NCI-H2171 treated with DMSO at 0.1 percent for 48 hours (cell line): ENCODE measurements at places on chromosomes 13 and 19.

DNA sequence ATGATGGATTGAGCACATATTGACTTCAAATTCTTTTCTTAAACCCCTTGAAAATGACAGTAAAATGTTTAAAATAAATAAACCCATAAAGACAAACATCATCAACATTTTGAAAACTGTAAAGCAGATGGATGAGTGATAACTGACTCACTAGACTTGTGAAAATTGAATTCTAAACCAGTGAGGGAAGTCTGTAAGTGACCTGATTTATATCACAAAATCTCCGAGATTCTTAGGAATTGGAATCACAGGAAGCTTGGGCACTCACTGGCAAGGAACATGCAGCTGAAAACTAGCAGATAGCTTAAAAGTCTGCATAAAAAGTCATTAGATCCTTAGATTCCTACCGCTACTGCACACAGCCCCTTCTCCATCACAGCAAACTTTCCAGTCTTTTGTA lies 51.3 kb upstream of the TSC22D1 start:
- DNase-seq: no peak

- no peak for DNase-seq
These were observed 769.1 kb downstream of the PCDH9 start for GRCh38 chr13:66461021-66461420.

GRCh38 chr19:29324291-29324680 lies 111.3 kb upstream of the UQCRFS1 start:
- no peak for DNase-seq

GRCh38 chr13:25172303-25172630 lies 179 bp upstream of the AMER2 start:
- no peak for DNase-seq

GRCh38 chr19:36152352-36153091 lies at the start of gene COX7A1:
Gene COX7A1, minus strand, starts transcription at chr19:36152447. Its CDS starts 40 bp downstream, at chr19:36152407.
- DNase-seq: no peak

- DNase-seq: no peak
These were observed 27.9 kb upstream of the IGFL1 start for GRCh38 chr19:46201454-46202310.

DNA sequence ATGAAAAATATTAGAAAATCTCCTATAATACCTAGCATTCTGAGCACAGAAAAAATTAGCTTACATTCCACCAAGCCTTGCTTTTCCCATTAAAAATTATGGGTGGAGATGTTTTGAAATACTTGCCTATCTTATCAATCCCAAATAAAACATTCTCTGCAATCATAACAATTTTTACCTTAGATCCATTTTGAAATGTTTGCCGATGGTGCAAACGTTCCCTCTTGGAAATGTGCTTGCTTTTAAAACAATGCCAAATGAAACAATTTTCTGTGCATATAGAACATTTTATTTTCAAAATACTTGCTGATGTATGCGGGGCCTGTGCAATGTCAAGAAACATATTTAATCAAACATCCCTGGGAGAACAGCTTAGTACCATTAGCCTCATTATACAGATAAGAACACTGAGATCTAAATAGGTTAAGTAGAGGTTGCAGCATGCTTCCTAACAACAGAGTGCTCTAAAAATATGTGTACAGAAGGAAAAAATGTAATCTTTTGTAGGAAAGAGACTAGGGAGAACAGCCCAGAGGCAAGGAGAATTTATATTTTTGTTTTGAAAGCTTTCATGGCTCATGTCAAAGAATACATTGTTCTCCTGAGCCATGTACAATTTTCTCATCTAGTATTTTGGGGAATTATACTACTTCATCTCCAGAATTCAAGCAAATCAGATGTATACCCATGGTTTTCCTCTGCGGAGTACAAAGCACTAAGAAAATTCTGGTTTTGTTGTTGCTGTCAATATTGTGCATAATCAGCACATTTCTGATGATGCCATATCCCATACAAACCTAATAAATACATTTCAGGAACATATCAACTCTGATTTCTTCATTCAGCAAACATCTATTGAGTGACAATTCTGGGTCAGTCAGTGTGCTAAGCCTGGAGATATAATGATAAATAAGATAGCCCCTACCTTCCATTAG lies 25.9 kb upstream of the FNDC3A start:
- no peak for DNase-seq

DNA sequence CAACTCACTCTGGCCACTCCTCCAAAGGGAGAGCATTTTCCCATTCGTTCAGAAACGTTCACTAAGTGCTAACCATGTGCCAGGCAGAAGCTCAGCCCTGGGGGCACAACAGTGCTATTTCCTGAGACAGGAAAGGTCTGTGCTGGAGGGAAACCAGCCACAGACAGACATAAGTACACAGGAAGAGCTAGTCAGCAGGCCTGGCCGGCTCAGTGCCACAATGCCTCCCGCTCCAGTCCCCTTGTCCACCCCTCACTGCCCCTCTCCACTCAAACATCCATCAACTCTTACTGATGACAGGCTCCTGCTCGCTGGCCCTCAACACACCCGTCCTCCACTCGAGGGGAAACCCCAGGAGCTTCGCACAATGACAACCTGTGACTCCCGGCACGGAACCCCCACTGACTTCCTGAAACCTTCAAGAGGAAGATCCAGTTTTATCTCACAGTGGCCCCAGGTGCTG lies 11.3 kb upstream of the PLA2G4C start:
- DNase-seq: no peak

GRCh38 chr13:46632176-46632575 lies 79.2 kb downstream of the LRCH1 start:
- DNase-seq: no peak

DNA sequence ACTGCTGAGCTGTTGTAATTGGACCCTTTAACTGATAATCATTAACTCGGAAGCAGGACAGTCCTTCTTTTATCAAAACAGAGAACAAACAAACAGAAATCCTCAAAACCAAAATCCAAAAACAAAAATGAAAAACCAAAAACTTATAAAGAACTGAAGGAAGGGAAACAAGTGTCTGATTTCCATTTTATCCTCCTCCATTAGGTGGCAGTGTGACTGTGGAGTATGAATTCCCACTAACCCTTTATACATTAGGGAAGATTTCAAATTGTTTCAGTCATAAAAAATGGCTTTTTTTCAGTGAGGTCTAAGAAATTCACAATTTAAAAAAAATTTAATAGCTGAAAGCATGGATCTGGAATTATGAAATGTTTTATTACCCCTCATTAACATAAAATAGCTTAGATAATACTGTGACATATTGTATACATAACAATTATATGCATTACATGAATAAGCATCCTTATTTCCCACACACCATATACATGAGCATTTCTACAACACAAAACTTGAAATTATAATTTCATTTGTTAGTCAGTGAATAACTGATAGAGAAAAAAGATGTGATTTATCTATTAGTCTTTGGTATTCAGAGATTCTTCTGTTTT lies 1074.3 kb upstream of the PCDH9 start:
- peak; percentile 21 for DNase-seq

- DNase-seq: no peak
These were observed 13.0 kb upstream of the SLC35E1 start for GRCh38 chr19:16585094-16585801.

GRCh38 chr13:29859971-29860370 lies 9.6 kb upstream of the UBL3 start:
- DNase-seq: no peak

DNA sequence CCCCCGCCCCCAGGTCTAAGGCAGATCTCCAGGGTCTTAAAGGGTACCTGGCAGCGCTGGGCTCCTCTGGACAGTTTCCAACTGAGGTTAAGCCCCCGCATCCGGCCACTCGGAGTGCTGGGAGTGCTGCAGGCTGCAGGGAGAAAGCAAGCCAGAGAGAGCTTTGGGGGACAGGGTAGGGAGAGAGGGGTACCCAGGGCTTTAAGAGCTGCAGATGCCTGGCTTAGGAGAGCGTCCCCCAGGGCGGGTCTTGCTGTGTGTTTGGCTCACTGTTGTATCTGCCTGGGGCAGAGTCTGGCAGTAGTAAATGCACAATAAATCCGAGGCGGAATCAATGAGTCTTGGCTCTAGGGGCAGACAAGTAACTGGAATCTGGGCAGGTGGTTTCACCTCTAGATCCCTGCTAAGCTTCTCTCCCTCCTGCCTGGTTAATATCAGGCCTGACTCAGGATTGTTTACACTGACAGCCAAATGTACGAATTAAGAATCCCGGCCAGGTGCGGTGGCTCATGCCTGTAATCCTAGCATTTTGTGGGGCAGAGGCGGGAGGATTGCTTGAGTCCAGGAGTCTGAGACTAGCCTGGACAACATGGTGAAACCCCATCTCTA lies 798 bp upstream of the COX6B2 start:
- DNase-seq: peak; percentile 25

- no peak for DNase-seq
These were observed 755 bp upstream of the RAB3A start for GRCh38 chr19:18204394-18205199.

DNA sequence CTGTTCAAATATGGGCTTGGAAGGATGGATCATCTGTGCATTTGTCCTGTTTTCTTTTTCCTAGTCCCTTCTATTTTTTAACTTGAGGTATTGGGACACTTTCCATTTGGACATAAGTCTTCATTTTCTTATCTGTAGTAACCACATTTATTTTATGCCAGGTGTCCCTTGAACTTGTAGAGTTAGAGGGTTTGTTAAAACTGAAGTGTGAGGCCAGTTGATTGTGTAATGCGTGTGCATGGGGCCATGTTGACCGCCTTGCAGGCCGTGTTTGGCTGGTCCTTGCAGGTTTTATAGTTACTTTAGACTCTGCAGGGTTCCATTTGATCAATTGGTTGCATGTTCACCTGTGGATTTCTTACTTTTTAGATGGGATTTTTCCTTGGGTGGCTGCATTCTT lies 21.0 kb downstream of the SAE1 start:
- DNase-seq: no peak

GRCh38 chr19:768424-768823 lies 17.5 kb downstream of the MISP start:
- DNase-seq: no peak

DNA sequence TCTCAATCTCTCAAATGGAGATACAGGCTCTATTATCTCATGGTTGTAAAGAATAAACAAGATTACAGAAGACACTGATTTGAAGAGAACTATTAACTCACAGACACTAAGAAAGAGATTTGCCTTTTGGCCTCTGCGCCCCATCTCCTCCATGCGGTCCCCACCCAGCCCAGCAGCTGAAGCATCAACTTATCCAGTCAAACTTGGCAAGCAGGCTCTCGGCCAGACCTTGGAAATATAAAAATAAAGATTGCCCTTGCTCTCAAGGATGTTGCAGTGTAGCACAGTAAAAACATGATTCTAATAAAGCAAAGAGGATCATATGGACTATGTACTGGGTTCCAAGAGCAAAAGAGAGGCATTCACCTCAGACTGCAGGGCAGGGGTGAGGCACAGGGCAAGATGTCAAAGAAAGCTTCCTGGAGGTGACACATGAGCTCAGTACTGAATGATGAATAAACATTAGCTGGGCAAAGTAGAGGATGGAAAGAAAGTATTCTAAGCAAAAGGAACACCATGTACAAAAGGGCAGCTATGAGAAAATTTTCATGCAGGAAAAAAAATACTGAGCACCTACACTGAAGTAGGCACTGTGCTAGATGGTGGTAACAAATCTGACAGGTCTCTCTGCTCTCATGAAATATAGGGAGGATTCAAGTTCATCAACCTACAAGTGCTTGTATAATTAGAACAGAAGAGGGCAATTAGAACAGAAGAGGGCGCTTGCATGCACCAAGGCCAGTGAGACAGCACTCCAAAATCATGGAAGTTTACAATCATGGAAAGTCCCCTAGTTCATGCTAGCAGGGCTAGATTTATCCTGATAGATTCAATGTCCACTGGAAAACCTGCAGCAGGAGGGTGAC lies 85.0 kb downstream of the SACS start:
- DNase-seq: no peak

GRCh38 chr13:112869202-112870050 lies 99.6 kb upstream of the MCF2L start:
- DNase-seq: no peak

DNA sequence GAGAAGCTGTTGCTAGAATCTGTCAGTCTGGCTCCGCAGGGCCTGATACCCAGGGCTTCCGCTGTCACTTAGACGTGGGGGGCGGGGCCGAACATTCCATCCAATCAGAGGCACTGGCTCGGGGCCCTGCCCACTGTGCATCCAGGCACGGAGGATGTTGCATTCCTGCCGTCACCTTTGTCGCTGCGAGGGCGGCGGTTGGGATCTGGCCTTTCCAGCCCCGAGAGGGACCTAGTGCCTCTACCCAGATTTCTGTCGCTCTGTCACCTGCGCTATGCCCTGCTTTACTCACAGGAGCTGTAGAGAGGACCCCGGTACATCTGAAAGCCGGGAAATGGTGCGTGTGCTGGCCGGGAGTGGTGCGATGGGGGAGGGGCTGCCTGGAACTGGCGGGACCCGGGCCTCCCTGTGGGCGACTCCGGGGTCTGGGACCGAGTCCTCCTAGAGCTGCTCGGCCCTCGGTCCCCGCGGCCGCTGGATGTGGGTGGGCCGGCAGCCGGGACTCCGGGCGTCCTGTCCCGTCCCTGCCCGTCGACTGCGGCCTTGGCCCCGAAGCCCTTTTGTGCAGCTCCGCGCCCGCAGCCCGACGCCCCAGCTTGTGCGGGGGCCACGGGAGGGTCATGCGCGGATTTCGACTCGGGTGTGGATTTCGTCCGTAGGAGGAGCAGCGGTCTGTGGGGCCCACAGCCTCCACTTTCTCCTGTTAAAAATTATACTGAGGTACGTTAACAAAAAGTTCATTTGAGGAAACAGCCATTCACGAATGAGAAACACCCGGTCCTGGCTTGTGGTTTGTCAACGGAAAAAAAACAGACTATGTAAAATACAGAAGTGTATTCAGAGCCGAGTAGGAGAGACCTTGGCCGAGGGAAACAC lies at the start of gene ZNF439:
ZNF439 (plus strand) TSS at position 133 of the 876 bp plus-strand sequence; CDS start at position 275, 142 bp downstream.
- peak; percentile 4 for DNase-seq

- DNase-seq: peak; percentile 5
These were observed 8.3 kb upstream of the CRX start for GRCh38 chr19:47813304-47813994.

- no peak for DNase-seq
These were observed 20.7 kb downstream of the GPR180 start for GRCh38 chr13:94622344-94622743.

GRCh38 chr13:65966991-65967451 lies 1263.1 kb downstream of the PCDH9 start:
- peak; percentile 66 for DNase-seq

DNA sequence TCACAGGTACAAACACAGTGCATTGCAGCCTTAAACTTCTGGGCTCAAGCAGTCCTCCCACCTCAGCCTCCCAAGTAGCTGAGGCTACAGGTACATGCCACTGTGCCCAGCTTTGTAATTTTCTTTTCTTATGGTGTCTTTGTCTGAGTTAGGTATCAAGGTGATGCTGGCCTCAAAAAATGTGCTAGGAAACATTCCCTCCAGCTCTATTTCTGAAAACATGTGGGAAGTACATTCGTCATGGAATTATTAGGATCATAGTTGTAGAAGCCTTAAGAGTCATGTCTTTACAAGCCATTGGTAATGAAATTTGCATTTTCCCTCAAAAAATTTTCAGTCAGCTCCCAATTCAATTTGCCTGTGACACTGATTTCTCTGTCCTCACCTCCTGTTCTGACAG lies 231.6 kb downstream of the DCT start:
- no peak for DNase-seq
